ENCODE measurements at places on chromosomes 5 and 9.
A peak's percentile ranks its signal among the peaks of the same experiment; 100 is the strongest.

- DNase-seq, result no peak
Observed at GRCh38 chr5:57292336-57292735, 118.5 kb downstream of the GPBP1 start.

- DNase-seq, result no peak
Observed at GRCh38 chr9:108910914-108911313, 23.0 kb downstream of the ELP1 start.

DNA sequence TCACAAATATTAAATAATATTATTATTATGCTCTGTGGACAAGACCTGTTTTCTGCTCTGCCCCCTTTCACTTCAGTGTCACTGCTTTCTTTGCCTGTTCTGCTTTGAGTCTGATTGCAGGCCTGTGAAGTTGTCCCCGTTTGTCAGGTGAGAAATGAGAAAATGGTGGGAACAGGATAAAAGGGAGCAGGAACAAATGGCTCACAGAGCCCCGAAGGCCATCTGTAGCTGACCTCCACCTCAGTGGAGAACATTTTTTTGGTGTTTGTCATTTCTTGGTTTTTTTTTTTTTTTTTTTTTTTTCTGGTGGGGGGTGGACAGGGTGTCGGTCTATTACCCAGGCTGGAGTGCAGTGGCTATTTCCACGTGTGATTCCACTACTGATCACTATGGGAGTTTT lies 13.2 kb upstream of the S100Z start:
- no peak for DNase-seq

DNA sequence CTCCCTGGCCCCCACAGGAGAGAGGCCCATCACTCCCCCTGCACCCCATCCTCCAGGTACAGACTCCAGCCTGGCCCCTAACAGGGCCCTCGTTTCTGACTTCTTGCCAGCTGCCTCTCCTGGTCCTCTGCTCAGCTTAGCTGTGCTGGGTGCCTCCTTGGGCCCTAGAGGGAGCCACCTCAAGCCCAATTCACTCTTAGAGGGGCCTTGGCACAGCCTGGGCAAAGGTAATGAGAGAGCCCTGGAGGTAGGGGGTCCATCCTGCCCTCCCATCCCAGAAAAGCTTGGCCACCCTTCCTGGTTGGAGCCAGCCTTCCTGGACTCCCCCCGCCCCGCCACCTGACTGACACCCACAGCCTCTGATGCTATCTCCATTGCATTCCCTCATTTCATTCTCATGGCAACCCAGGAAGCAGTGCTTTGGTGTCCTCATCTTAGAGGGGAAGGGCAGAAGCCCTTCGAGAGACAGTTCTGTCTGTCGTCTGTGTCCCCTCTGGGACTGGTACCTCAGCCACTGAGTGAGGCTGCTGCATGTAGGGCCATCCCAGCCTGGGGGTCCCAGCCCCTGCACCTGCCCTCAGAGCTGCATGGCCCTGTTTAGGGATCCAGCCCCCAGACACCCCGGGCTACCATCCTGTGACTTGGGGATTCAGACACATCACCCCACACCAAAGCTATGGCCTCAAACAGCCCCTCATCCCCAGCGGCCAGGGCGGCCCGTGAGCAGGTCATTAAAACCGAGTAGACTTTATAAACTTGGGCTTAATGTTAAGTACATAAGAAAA lies 95.5 kb downstream of the BARX1 start:
- no peak for DNase-seq

DNA sequence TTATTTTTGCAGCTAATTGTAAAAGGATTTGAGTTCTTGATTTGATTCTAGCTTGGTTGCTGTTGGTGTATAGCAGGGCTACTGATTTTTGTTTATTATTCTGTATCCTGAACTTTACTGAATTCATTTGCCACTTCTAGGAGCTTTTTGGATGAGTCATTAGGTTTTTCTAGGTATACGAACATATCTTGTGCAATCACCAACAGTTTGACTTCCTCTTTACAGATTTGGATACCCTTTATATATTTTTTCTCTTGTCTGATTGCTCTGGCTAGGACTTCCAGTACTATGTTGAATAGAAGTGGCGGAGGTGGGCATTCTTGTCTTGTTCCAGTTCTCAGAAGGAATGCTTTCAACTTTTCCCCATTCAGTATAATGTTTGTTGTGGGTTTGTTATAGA lies 210.8 kb downstream of the FGF10 start:
- no peak for DNase-seq

- DNase-seq, result no peak
Observed at GRCh38 chr5:100043475-100043874, 491.7 kb upstream of the FAM174A start.

DNA sequence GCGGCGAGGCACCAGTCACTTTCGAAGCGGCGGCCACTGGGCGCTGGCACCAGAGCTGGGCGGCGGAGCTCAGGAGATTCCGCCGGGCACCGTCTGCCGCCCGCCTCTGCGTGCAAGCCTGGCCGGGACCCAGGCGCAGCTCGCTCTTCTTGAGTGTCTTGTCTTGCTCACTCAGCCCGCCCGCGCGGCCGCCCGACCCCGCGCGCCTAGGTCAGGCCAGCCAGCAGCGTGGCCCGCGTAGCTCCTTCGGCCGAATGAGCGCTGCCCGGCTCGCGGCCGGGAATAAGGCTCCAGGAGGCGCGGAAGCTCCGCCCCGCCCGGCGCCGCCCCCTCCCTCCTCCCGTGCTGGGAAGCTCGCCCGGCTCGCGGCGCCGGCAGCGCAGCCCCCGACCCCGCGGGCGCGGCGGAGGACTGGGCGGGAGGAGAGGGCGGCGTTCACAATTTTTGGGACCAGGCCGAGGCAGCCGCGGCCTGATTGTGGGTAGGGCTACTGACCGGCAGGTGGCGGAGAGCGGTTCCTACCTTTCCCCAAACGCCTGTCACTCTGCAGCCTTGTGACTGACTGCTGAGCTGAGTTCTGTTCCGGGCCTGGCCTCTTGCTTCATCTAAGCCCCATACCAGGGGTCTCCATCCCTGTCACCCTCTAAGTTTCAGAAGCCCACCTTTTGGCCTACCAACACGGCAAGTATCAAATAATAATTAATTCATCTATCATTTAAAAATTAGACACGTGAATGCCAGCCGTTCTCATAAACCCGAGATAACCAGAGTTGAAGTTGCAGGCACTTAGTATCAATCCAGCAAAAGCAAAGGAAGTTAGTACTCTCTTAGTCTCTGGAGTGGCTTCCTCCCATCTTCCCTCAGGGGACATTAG lies at the start of gene HBEGF:
Gene HBEGF, minus strand, starts transcription at position 256 of the 874 bp plus-strand sequence. CDS start 275 bp downstream, outside the sequence.
- DNase-seq, result peak; percentile 63

GRCh38 chr5:148864113-148864841 lies 37.9 kb downstream of the ADRB2 start:
- DNase-seq, result no peak

- no peak for DNase-seq
Observed at GRCh38 chr5:126454081-126454480, 30.9 kb downstream of the GRAMD2B start.

DNA sequence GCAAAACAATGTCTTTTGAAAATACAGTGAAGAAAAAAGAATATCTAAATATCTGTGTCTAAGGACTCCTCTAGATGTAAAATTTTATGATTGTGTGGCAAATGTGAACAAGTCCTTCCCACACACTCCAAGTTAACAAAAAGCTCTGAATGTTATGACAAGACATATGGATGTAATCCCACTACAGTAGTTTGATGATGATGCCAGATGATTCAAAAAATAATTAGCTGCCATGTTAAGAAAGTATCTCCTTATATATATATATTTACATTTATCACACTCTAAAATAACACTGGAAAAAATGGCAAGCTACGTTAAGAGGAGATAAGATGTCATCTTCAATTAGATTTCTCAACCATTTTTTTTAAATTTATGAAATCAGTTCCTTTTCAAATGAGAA lies 178.5 kb downstream of the NFIB start:
- DNase-seq, result no peak

GRCh38 chr9:125538092-125538473 lies 168.9 kb downstream of the MAPKAP1 start:
- DNase-seq, result no peak

- no peak for DNase-seq
Observed at GRCh38 chr9:91071184-91071990, 269.8 kb downstream of the SYK start.

DNA sequence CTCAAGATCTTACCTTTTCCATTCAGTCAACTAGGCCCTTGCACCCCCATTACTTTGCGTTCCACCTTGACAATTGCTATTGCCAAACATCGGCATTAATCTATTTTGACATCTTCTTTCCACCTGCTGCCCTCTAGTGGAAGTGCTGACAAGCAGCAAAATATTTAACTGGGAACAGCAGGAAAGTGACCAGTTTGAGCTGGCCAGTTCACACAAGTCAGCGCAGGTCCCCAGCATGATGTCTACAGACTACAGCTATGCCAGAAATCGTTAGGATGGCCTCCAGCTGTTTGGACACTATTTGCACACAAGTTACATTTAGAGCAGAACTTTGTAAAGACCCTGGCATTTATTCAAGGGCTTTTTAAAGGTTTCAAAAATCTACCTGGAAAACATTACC lies 160.1 kb downstream of the GHR start:
- DNase-seq, result peak; percentile 23

- no peak for DNase-seq
Observed at GRCh38 chr5:72015103-72015548, 92.1 kb upstream of the MAP1B start.

GRCh38 chr9:130448035-130448624 lies 3.4 kb downstream of the ASS1 start:
- no peak for DNase-seq

- DNase-seq, result no peak
Observed at GRCh38 chr5:61625137-61625561, 293.1 kb downstream of the ZSWIM6 start.

DNA sequence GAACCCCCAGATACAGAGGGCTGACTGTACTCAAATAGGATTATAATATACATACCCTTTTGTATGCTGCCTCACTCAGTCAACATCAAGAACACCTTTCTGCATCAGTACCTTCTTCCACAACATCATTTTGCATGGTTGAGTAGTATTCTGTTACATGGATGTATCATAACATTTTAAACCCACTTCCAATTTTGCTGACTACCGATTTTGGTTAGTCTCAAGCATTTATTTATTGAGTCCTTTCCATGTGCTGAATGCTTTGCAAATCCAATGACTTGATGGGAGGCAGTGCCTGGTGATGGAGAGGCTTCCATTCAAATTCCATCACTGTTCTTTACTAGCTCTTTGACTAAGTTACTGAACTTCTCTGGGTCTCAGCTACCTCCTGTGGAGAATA lies 182.0 kb upstream of the KLF4 start:
- DNase-seq, result no peak
